ENCODE measurements at places on chromosomes 1 and 21.

- DNase-seq: peak; percentile 41
These were observed 76.9 kb upstream of the KAZN start for GRCh38 chr1:14521622-14522021.

DNA sequence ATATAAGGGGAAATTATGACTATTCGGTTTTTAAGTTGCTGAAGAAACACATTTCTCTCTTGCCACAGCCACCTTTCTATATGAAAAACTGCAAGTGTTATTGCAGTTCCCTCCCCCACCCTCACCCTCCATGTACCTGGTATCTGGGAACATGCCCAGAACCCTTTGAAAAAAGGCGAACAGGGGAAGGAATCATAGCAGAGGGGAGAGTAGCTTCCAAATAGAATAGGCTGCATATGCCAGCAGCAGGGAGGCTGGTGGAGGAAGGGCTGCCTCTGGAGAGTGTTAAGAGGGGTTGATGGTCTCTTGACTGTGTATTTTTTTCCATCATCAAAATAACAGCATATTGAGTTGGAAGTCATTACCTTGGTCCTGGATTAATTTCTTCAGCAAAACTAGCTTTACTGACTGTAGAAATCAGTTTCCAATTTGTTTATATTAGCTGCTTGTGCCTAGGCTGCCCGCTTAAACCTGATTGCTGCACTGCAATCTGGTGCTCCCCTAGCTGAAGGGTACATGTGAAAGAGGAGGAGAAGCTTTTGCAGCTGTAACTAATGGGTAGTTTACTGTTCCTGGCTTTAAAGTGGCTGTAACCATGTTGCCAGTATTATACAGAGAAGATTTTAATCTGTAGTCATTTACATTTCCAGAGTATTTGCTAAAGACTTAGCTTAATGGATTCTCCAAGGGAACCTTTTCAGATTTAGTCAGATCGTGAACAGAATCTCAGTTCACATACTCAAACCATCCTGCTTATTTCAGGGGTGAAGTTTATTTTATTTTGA, 22.7 kb downstream of the AHCYL1 start:
- DNase-seq: no peak

DNA sequence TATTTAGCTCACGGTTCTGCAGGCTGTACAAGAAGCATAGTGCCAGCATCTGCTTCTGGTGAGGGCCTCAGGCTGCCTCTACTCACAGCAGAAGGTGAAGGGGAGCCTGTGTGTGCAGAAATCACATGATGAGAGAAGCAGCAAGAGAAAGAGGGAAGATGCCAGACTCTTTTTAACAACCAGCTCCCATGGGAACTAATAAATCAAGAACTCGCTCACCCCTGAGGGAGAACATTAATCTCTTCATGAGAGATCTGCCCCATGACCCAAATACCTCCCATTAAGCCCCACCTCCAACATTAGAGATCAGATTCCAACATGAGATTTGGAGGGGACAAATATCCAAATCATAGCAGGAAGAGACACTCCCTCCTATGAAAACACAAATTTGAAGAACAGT, 74.1 kb downstream of the OLFML2B start:
- DNase-seq: no peak

DNA sequence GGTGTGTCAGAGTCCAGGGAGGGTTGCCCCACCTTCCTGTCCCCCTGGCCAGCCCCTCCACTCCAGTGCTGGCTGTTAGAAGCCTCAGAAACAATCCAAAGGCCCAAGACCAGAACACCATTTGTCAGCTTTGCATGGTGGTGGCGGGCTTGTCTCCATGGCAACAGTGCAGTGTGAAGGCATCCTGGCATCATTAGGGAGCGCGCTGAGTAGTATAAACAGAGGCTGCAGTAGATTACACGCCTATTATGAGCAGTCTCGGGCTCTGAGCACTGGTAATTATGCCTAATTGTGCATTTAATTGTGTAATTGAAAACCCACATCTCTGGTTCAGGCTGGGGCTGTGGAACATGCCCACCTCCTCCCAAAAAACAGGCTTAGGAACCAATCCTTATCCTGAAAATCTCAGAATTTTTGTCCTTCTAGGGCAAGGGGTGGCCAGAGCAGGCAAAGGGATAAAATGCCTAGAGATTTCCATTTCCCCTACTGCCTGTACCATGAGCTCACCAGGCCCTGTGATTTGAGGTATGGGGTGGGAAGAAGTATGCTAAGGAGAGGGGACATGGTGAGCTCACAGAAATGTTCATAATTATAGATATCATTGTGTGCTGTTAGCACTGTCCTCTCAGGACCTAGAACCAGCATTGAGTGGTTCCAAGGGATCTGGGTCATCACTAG, 11.7 kb downstream of the NKAIN1 start:
- no peak for DNase-seq

DNA sequence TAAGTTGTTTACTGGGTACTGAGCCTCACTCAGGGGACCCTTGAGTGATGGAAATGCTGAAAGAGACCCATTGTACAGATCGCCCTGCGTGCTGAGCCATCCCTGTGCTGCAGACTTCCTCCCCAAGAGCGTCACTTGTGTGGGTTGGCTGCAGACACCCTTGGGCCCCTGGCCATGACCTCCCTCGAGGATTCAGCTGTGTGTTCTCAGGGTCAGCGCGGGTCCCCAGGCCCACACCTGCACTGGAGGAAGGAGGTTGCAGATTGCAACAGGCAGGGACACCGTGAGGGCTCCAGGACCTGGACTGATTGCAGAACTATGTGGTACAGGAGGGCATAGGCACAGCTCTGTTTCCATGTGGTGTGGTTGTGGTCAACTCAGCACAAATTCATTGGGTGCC, 4.4 kb downstream of the SNAP47 start:
- DNase-seq: no peak

DNA sequence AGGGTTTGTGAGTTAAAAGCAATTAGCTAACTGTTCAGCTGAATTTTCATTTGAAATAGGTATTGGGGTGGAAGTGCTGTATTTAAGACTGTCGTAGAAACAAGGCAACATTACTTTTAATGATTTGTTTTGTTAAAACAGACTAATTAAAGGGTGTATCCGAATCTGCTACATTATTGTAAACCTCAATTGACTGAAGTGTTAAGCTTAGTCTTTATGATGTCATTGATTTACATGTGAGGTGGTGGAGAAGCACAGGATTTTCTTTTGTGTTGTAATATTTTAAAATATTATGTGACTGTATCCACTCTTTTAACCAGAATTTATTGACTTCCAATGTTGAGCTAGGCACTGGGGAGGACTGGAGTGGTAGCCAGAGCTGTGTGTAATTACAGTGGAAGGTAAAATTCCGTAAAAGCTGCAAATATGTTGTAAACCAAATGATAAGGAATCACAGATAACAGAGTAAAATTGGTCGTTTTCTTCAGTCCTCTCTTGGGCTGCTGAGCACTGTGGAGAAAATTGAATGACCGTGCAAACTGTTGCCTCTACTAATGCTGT, 1.6 kb downstream of the HOOK1 start:
- DNase-seq: no peak

DNA sequence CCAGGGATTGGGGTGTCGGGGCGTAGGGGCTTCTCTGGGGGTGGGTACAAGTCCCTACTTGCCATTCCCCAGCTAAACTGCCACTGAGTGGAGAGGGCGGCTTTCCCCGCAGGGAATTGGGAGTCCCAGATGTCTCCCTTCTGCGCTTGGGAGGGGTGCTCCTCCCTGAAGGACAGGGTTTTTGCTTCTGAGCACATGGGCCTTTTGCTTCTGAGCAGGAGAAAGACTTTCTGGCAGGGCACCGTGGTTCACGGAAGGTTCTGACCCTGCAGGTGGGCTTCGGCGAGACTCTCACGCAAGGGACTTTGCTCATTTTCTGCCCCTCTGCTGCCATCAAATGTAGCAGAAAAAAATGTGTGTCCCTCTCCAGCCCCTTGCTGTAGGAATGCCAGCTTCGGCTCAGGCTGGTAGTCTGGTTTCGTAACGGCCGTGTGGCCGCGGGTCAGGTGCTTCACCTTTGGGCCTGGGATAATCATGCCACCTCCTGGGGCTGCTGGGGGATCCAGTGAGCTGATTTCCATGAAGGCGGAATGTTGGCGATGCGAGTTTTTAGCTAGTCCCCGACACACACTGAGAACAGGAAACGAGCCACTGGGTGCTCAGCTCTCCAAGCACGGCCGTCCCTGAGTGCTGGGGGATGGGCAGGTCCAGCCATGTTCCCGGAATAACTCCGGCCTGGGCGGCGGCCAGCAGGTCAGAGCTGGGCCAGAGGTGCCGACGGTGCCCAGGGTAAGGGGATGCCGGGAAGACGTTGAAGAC, 364.0 kb downstream of the CAMTA1 start:
- DNase-seq: peak; percentile 18

GRCh38 chr1:179447489-179447888, 81.7 kb downstream of the AXDND1 start:
- peak; percentile 6 for DNase-seq

DNA sequence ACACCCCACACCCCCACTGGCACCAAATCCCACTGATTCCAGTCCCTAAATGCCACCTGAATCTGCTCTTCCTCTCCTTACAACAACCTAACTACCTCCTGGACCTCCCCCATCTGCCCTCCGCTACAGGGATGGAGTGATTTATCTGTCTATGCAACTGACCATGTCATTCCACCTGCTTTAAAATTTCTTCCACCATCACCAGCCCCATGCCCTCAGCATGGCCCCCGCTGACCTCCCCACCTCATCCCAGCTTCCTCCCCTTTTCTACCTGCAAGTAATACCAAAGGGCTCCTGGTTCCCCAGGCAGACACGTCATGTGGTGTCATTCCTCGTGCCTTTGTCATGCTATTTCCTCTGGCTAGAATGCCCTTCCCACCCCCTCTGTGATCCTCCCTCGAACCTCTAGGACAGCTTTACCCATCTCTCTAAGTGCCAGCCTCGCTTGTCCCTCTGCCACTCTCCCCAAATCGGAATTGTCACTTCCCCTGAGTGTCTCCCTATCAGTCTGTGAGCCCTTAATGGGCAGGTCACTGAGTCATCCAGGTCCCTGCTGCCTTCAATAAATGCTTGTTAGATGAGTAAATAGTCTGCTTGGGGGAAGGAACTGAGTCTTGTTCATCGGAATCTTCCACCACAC, 3.7 kb downstream of the GJB4 start:
- peak; percentile 34 for DNase-seq

GRCh38 chr1:2466270-2466665, 9.8 kb upstream of the PLCH2 start:
- DNase-seq: no peak

GRCh38 chr1:116154536-116154935, 43.3 kb downstream of the MAB21L3 start:
- DNase-seq: no peak

DNA sequence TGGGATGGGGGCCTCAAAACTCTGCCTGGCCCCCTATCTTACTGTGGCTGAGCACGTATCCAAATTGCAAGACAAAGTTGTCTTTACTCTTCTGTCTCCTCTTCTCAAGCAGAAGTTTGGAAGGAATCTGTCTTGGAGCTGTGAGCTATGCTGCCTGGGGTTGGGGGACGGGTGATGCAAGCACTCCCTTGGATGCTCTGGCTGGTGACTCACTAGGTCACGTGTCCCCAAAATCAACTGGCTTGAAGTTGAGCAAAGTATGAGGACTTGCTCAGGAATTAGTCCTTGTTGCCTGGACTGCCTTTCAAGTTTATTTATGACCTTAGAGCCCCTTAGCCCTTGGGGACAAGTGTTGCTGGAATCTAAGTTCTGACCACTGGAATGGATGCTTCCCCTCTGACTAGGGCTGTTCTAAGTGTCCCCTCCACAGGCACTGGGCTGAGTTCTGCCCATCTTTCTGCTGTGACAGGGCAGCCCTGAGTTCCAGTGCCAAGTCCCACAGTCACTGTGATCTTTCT, 269.5 kb downstream of the HHAT start:
- DNase-seq: peak; percentile 77

GRCh38 chr1:216688127-216688657, 35.0 kb downstream of the ESRRG start:
- no peak for DNase-seq
